ENCODE measurements at places on chromosomes 4 and X. TPM values are rescaled to one million over a fixed set of nuclear protein-coding genes. Genes with fewer than 3 reads are reported as not detected.

- H3K4me1 ChIP-seq = peaks cover 36% of the 10 kb centered on the region
- DNase-seq = no peak
- H3K4me3 ChIP-seq = no peak overlapping the region
- no peaks in the 10 kb centered on the region for H3K36me3 ChIP-seq
Observed at GRCh38 chrX:16838202-16839066, 31.7 kb downstream of the RBBP7 start.

GRCh38 chrX:9562851-9563250, 98.0 kb downstream of the TBL1X start:
- peaks cover 7% of the 10 kb centered on the region for H3K4me1 ChIP-seq
- no peaks in the 10 kb centered on the region for H3K36me3 ChIP-seq
- H3K27me3 ChIP-seq = no peaks in the 10 kb centered on the region
- no peak overlapping the region for H3K4me3 ChIP-seq
- no peak for DNase-seq

GRCh38 chr4:56976837-56977320, 527 bp downstream of the NOA1 start:
- no peak for DNase-seq
- peaks cover 18% of the 10 kb centered on the region for H3K36me3 ChIP-seq
- H3K4me1 ChIP-seq = peaks cover 49% of the 10 kb centered on the region
- H3K4me3 ChIP-seq = peak overlapping the region; percentile 75

EGFL6 gene
- not detected for total RNA-seq

PLP1 gene
- total RNA-seq = 1.7 TPM

FDCSP gene
- total RNA-seq = not detected

DNA sequence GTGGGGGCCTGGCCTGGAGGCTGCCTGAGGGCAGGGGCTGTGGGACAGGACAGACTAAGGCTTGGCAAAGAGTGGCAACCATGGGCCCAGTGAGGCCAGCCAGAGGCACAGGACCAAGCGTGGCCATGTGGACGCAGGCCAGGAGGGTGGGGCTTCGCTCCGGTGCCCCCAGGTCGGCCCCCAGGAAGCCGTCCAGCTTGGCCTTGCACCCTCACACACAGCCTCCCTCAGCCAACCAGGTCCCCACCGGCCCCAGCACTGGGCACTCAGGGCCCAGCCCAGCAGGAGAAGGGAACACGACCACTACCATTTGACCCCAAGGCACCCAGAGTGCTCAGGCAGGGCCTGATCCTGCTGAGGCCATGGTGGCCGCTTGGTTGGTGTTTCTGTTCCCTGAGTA, 57.2 kb downstream of the FAM53A start:
- DNase-seq = no peak
- H3K4me1 ChIP-seq = no peaks in the 10 kb centered on the region

- no peaks in the 10 kb centered on the region for H3K4me1 ChIP-seq
- no peak for DNase-seq
- H3K36me3 ChIP-seq = no peaks in the 10 kb centered on the region
Observed at GRCh38 chrX:53233536-53233935, 8.5 kb upstream of the KDM5C start.

GRCh38 chr4:74625981-74626380, 168.3 kb downstream of the BTC start:
- H3K27ac ChIP-seq = no peak overlapping the region
- no peaks in the 10 kb centered on the region for H3K27me3 ChIP-seq
- DNase-seq = no peak
- H3K4me3 ChIP-seq = no peak overlapping the region
- no peaks in the 10 kb centered on the region for H3K36me3 ChIP-seq

GRCh38 chrX:96006281-96006680, 678.4 kb upstream of the DIAPH2 start:
- no peaks in the 10 kb centered on the region for H3K36me3 ChIP-seq
- H3K27ac ChIP-seq = no peak overlapping the region
- H3K27me3 ChIP-seq = no peaks in the 10 kb centered on the region
- no peaks in the 10 kb centered on the region for H3K4me1 ChIP-seq
- H3K4me3 ChIP-seq = no peak overlapping the region
- DNase-seq = no peak

DNA sequence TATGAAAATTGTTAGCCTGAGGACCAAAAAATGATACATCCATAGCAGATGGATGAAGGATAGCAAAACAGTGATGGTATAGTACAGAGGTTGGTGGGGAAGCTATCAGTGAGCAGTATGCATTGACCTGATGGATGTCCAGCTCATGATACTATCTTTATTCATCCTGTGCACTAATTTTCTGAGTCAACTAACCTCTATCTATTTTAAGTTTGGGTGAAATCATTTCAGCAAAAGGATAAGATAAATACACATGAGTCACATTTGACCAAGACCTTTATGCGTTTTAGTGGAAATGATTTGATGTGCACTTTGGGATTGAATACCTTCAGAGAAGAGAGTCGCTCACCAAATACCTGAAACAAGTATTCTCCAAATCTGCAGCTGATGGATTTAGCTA, 351.0 kb upstream of the NR3C2 start:
- no peaks in the 10 kb centered on the region for H3K36me3 ChIP-seq
- no peaks in the 10 kb centered on the region for H3K4me1 ChIP-seq
- H3K27me3 ChIP-seq = no peaks in the 10 kb centered on the region
- H3K27ac ChIP-seq = no peak overlapping the region
- H3K4me3 ChIP-seq = no peak overlapping the region

- H3K27me3 ChIP-seq = no peaks in the 10 kb centered on the region
- H3K4me3 ChIP-seq = no peak overlapping the region
- H3K4me1 ChIP-seq = no peaks in the 10 kb centered on the region
- no peak for DNase-seq
- H3K27ac ChIP-seq = no peak overlapping the region
- no peaks in the 10 kb centered on the region for H3K36me3 ChIP-seq
Observed at GRCh38 chr4:2076908-2077536, 17.9 kb downstream of the NAT8L start.

VCX gene
- not detected for total RNA-seq

DNA sequence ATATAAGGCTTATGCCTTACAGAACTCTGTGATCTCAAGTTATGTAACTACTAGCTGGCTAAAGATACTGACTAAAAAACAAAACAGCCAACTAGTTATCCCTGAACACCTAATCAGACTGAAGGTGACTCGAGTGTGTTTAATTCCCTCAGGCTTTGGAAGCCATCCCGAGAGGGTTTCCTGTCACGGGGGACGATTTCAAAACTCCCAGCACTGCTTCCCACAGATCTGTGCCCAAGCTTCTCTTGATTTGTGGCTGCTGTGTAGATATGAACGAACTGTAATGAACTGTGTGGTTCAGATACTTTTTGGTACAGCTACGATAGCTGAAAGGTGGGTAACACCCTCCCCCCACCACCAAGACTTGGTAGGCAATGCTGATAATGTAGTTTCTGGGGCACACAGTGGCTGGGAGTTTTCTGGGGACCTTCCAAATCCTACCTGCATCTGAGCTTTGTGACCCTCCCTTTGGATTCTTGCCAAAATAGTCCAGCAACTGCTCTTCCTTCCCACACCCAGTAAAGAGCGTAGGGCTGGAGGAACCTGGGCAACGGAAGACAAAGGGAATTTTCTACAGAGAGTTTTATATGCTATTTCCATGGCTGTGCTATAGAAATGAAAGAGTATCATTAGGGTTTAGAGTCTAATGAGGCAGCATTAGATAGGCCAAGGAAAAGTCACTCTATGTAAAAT, 148.8 kb downstream of the MGST2 start:
- no peak overlapping the region for H3K27ac ChIP-seq
- H3K27me3 ChIP-seq = no peaks in the 10 kb centered on the region
- no peaks in the 10 kb centered on the region for H3K36me3 ChIP-seq
- H3K4me3 ChIP-seq = no peak overlapping the region

CABS1 gene
- not detected for total RNA-seq

DNA sequence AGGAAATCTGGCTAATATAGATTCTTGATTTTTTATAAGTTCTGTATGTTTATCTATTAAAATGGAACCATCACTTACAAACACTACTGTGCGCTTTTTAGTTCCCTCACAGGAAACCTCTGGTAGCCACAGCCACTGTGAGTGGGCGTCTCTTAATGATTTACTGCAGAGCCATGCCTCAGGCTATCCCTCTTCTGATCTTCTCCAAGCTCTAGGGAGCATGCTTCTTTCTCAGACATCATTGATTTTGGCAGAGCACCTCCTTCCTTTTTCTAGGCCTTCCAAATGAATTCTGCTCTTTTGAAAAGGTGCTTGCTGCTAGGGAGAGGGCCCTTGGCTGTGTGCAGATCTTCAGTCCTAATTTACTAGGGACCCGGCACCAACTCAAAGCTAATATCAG, 61.1 kb upstream of the STS start:
- H3K27ac ChIP-seq = no peak overlapping the region
- H3K4me3 ChIP-seq = no peak overlapping the region
- no peaks in the 10 kb centered on the region for H3K27me3 ChIP-seq
- DNase-seq = no peak
- no peaks in the 10 kb centered on the region for H3K36me3 ChIP-seq

DRP2 gene
- 0.14 TPM for total RNA-seq

- no peak overlapping the region for H3K4me3 ChIP-seq
- no peak for DNase-seq
- no peaks in the 10 kb centered on the region for H3K36me3 ChIP-seq
- peaks cover 7% of the 10 kb centered on the region for H3K27me3 ChIP-seq
- peaks cover 33% of the 10 kb centered on the region for H3K4me1 ChIP-seq
- H3K27ac ChIP-seq = no peak overlapping the region
Observed at GRCh38 chr4:7196288-7196651, 3.9 kb downstream of the SORCS2 start.

DNA sequence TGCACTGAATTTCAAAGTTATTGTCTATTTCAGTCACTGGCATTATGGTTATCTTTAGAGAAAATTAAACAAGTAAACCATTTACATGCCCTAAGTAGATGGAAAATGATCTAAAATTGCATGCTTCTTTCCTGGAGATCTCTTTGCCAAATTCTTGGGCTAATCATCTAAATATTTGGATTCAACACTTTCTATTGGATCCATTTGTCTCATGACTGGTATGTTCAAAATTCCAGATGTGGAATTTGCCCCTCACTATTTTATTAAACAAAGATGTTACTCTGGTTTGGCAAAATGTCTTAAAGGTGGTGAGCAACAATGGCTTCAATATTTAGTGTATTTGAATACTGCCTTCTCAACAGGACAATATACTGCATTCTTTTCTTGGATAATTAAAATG, 147.5 kb upstream of the CASK start:
- H3K36me3 ChIP-seq = no peaks in the 10 kb centered on the region
- no peak for DNase-seq
- H3K27me3 ChIP-seq = no peaks in the 10 kb centered on the region
- no peaks in the 10 kb centered on the region for H3K4me1 ChIP-seq

GRCh38 chrX:133909888-133910287, 75.5 kb downstream of the GPC3 start:
- no peaks in the 10 kb centered on the region for H3K4me1 ChIP-seq
- DNase-seq = no peak
- H3K27me3 ChIP-seq = no peaks in the 10 kb centered on the region
- no peak overlapping the region for H3K27ac ChIP-seq
- H3K36me3 ChIP-seq = no peaks in the 10 kb centered on the region

- no peaks in the 10 kb centered on the region for H3K27me3 ChIP-seq
- no peak overlapping the region for H3K27ac ChIP-seq
- H3K4me1 ChIP-seq = peaks cover 8% of the 10 kb centered on the region
Observed at GRCh38 chrX:68915778-68916177, 87.0 kb downstream of the EFNB1 start.

DNA sequence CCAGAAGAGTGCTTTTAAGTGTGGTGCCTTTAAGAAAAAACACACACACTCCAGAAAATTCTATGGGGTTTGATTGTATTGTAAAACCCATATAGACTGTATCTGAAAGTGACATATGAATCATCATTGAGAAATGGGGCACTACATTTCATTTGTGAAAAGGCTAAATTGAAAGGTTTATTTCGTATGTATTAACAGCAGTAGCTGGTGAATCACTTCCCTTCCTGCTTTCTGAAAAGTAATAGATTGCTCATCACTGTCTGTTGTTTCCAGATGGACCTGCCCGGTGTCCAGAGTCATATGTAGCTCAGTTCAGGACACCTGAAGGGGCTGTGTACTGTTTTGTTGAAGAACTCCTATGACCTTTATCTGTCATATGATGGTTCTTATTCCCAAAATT, 28.1 kb upstream of the HPRT1 start:
- no peak overlapping the region for H3K4me3 ChIP-seq
- no peaks in the 10 kb centered on the region for H3K36me3 ChIP-seq
- no peaks in the 10 kb centered on the region for H3K27me3 ChIP-seq
- no peak overlapping the region for H3K27ac ChIP-seq
- H3K4me1 ChIP-seq = no peaks in the 10 kb centered on the region
- no peak for DNase-seq

GRCh38 chrX:68440940-68441339, 7.6 kb upstream of the OPHN1 start:
- H3K36me3 ChIP-seq = no peaks in the 10 kb centered on the region
- DNase-seq = peak; percentile 8
- H3K4me3 ChIP-seq = no peak overlapping the region
- no peaks in the 10 kb centered on the region for H3K4me1 ChIP-seq
- no peak overlapping the region for H3K27ac ChIP-seq
- H3K27me3 ChIP-seq = no peaks in the 10 kb centered on the region

- H3K4me1 ChIP-seq = no peaks in the 10 kb centered on the region
- H3K36me3 ChIP-seq = no peaks in the 10 kb centered on the region
- no peak for DNase-seq
- H3K4me3 ChIP-seq = no peak overlapping the region
- no peaks in the 10 kb centered on the region for H3K27me3 ChIP-seq
Observed at GRCh38 chrX:155888139-155888538, 7.0 kb downstream of the VAMP7 start.

SPATA18 gene
- 9.0 TPM for total RNA-seq

DNA sequence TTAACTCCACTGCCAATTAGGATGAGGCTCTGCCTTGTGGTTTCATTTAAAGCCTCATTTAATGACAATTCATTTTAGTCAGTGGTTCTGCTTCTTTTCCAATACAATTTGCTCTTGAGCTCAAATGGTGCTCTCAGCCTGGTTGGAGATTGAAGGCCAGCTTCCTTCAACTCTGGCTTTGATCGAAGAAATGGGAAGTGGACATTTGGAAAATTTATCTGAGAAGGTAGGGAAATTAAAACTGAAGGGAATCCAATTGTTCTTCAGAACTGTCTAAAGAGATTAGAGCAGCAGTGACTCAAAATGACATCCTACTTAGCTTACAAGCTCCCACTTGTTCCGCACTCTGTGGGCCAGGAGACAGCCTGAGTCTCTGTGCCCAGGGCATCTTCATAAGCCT, 206.8 kb downstream of the SMARCA1 start:
- DNase-seq = no peak
- H3K4me1 ChIP-seq = no peaks in the 10 kb centered on the region
- no peaks in the 10 kb centered on the region for H3K27me3 ChIP-seq
- no peak overlapping the region for H3K27ac ChIP-seq

GRCh38 chr4:88144048-88144447, 14.4 kb downstream of the ABCG2 start:
- no peak overlapping the region for H3K4me3 ChIP-seq
- H3K36me3 ChIP-seq = no peaks in the 10 kb centered on the region
- no peak for DNase-seq

HDAC6 gene
- total RNA-seq = 123 TPM

UGT2B11 gene
- total RNA-seq = not detected

DNA sequence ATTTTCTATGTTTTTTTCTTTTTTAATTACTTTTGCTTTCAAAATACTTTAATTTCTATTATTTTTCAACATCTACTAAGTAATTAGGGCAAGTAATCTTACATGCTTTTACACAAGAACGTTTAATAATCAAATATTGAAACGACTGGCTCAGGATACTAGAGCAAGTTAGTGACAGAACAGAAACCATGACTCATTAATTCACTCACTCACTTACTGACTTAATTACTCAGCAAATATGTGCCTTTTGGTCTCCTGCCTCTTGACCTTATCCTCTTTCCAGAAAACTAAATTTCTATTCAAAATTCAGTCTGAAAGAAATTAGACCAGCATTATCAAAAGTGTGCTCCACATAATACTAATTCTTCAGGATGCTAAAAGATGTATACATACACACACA, 314.9 kb upstream of the TEX13C start:
- no peak overlapping the region for H3K27ac ChIP-seq
- H3K4me1 ChIP-seq = no peaks in the 10 kb centered on the region
- H3K36me3 ChIP-seq = no peaks in the 10 kb centered on the region
- H3K4me3 ChIP-seq = no peak overlapping the region
- no peaks in the 10 kb centered on the region for H3K27me3 ChIP-seq

BMPR1B gene
- total RNA-seq = 19.5 TPM

Measured in thoracic aorta (tissue), 2 donors.